Activated CD4-positive, CD25-positive, alpha-beta regulatory T cell (primary cell): ENCODE measurements at places on chromosomes 2 and 18.

DNA sequence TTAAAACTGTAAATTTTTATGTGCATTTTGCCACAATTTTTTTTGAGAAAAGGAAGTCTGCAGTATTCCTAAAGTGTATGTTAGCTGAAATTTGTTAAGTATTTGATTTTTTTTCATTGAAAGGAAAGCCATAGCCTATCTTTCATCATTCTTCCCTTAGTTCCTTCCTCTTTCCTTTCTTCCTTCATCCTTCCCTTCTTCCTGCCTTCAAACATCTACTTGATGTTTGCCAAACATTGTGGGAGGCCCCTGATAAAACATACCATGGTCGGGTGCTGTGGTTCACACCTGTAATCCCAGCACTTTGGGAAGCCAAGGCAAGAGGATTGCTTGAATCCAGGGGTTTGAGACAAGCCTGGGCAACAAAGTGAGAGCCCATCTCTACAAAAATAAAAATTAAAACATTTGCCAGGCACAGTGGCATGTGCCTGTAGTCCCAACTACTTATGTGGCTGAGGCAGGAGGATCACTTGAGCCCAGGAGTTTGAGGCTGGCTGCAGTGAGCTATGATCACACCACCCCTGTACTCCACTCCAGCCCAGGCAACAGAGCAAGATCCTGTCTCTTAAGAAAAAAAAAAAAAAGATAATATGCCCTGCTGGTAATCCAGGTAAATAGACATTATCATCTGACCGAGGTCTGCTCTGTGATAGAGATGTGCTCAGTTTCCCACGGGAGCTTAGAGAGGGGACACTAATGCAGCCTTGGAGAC lies 278.4 kb upstream of the STON1 start:
- no peak for DNase-seq

DNA sequence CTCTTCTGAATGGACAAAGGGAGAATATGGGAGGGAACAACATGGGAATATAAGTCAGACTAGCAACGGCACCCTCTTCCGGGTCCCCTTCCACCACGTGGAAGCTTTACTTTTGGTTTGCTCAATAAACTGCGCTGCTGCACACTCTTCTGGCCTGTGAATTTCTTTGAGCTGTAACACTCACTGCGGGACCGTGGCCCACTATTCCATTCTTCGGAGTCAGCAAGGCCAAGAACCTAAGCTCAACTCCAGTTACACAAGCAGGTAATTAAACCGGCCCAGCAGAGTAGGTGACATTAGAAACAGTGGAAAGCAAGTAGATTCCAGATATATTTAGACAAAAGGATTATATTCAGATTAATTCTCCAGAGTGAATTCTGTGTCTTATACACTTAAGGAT lies 697.4 kb upstream of the NXPH2 start:
- no peak for DNase-seq

GRCh38 chr2:186950694-186951093 lies 101.7 kb upstream of the ZSWIM2 start:
- DNase-seq: no peak

- DNase-seq: no peak
These were observed 81.7 kb downstream of the SEPTIN10 start for GRCh38 chr2:109531896-109532727.

- no peak for DNase-seq
These were observed 128.0 kb downstream of the EPHA4 start for GRCh38 chr2:221444106-221444505.

DNA sequence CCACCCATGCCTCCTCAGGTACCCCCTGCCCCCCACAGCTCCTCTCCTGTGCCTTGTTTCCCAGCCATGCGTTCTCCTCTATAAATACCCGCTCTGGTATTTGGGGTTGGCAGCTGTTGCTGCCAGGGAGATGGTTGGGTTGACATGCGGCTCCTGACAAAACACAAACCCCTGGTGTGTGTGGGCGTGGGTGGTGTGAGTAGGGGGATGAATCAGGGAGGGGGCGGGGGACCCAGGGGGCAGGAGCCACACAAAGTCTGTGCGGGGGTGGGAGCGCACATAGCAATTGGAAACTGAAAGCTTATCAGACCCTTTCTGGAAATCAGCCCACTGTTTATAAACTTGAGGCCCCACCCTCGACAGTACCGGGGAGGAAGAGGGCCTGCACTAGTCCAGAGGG lies 803 bp upstream of the DES start:
- DNase-seq: no peak

DNA sequence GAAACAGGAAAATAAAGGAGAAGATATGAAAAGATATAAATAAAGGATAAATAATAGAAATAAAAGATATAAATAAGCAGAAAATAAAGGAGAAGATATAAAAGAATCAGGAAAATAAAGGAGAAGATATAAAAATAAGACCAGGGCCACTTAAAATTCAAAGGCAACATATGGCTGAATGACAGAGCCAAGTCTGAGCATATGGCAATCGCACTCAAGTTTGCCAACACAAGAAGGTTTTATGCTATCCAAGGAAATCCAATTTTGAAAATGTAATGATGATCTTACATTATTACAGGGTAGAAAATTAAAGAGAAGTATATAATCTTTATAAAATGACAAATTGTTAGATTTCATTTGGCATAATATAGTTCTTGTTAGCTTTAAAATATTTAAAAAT lies 33.6 kb downstream of the USP40 start:
- DNase-seq: no peak

- DNase-seq: no peak
These were observed 666.9 kb downstream of the XIRP2 start for GRCh38 chr2:167555098-167555720.

GRCh38 chr2:203582468-203582867 lies 47.4 kb upstream of the RAPH1 start:
- no peak for DNase-seq

DNA sequence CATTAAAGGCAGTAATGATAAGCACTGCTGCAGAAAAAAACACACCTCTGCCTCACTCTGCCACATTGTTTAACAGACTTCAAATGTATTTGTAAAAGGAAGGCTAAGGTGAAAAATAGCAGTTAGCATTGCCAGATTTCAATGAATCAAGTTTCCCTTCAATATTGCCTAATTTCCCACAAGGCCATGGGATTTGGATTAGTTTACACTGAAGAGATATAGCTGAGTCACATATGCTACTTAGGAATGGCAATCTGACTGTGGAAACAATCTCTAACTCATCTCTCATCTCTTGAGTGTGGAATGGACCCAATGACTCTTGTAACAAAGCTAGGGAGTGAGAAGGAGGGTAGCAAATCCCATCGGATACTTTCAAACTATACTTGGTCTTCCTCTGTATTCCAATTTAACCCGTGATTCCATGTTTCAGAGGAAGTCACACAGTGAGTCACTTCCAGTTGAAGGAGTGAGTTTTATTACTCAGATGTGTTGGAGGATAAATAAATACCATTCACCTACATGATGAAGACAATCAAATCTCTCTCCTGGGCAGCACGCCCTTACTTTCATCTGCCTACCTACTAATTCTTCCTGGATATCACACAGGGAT lies 5.1 kb downstream of the B4GALT6 start:
- DNase-seq: no peak

DNA sequence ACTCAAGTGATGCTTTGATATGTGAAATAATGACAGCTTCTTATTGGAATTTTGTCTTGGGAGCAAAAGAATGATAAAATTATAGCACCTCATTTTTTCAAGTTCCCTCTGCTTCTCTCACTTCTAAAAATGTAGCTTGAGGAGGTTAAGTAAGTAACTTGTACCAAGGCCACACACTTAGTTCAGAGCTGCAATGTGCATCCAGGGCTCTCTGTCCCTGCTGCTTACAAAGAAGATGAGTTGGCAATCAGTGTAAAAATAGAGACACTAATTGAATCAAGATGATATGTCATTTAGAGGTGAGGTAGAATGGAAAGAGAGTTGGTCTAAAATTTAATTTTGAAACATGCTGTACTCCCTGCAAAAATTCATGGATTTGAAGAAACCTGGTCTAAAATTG lies 312.0 kb upstream of the TNP1 start:
- no peak for DNase-seq

DNA sequence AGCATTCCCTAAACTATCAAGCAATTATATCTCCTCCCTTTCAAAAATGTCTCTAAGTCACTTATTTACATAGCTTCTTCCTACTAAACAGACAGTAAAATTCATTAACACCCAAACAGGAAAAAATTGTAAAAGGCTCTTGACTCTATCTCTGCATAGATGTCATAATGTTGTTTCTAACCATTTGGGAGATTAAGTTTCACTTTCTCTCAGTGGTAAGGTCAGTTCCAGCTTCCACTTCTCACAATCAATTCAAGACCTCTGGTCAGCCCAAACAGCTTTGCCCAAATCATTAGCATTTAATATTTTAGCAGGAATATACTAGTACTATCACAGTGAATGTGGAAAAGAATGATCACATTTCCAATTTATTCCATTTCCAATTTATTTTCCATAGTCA lies 374.3 kb upstream of the MC4R start:
- no peak for DNase-seq

GRCh38 chr2:26609839-26610277 lies 31.3 kb downstream of the CIB4 start:
- DNase-seq: no peak
